Femur (tissue), 1 donor: ENCODE measurements at places on chromosomes 1 and 21.

DNA sequence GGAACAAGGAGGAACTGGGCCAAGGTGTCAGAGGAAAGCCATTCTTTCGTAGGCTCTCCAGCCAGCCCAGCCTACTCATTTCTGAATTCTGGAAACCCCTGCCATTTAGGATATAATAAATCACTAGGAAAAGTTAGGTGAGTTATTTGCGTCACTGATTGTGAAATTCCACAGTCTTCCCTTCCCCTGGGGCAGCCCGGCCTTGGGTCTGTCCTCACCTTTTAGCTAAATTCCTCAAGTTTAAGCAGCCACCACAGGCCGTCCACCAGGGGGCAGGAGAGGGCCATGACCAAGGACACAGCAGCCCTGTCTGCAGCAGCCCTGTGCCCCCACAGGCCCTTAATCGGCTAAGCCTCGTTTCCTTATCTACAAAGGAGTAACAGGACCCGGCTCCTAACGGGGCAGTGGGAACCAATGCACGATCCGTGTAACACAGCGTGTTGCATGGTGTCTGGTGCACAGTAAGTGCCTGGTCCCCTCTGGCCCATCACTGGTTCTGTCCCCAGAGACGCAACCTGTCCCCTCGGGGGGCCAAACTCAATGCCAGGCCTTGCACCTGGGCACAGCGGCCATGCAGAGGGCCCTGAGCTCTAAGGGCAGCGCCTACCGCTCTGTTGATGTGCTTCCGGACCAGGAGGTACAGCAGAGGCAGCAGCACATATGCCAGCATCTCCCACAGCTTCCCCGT is 18.1 kb downstream of the GPR157 start:
- peak; percentile 91 for DNase-seq

GRCh38 chr1:214957330-214958137 is 125.0 kb upstream of the KCNK2 start:
- DNase-seq, result no peak

GRCh38 chr1:165114022-165114888 is 242.3 kb downstream of the LMX1A start:
- peak; percentile 42 for DNase-seq

- no peak for DNase-seq
Measured at GRCh38 chr21:37566790-37567615, 200.4 kb downstream of the DYRK1A start.

DNA sequence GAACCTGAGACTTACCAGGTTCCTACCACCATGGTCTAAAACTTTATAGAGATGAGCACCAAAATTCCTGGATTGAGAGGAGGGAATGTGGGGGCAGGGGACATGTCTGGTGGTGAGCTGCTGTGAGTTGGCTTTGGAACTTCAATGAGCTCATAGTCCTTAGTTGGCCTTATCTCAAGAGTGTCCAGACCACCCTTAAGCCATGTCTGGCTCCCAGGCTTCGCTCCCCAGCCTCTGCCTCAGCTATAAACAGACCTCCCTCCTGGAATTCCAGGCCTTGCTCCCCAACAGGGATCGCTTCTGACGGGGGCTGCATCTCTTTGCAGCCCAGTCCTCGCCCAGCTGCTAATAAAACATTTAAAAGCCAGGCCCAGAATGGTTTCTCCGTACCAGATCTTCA is 19.5 kb downstream of the ATF3 start:
- no peak for DNase-seq

DNA sequence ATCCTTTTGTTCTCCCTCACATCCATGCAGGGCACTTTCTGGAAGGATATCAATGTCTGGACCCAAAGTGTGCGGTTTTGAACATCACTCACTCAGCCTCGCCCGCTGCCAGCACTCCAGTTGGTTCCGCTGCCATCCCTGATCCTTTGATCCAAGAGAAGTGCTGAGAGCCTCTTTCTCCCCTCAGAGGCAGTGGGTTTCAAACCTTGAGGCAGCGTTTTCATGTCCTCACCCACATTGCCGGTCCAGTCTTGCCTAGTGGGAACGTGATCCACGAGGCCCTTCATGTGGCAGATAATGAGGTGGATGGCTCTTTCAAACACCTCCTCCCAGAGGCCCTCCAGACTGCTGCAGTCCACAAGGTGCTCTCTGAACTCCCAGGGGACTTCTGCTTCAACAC is 122.2 kb downstream of the ACTL8 start:
- no peak for DNase-seq

DNA sequence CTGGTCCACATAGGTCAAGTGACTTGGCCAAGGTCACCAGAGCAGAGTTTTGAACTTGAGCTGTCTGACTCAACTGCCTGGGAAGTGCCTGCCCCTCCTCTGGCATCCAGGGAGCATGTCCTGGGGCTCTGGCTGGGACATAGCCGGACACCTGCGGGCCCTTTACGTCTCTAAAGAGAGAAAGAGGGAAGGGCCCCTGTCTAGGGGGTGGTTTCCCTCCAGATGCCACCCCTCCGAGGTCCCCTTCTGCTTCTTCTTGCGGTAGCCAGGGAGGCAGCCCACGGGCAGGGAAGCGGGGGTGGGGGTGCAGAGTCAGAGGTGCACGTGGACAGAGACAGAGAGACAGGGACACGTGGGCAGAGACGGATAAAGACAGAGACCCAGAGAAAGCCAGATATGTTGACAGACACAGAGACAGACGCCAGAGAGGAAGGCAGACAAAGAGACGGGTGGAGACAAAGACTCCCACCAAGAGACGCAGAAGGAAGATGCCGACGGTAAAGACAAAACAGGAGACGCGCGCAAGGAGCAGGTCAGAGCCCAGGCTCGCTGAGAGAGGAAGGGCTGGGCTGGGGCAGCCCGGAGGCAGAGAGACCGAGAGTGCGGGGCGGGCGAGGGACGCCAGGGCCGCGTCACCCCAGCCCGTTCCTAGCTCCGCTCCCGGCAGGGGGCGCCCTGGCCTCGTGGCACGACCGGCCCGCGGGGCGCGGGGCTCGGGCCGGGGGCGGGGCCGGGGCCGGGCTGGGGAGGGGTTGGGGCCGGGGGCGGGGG is 458 bp upstream of the ALPL start:
- DNase-seq, result peak; percentile 73

DNA sequence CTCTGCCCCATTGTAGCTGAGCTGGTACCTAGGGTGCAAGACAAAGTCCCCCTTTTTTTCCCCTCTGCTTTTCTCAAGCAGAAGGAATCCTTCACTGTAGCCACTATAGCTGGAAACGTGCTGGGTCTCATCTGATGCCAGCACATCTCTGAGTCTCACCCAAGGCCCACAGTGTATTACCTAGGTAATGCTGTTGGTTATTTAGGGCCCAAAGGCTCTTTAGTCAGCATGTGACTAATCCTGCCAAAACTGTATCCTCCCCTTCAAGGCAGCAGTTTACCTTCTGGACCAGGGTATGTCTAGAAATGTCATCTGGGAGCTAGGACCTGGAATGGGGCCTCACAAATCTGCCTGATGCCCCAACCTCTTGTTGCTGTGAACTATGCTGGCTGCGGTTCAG is 423.4 kb downstream of the NUF2 start:
- DNase-seq, result no peak

- no peak for DNase-seq
Measured at GRCh38 chr1:5098981-5099385, 444.6 kb downstream of the AJAP1 start.

- peak; percentile 49 for DNase-seq
Measured at GRCh38 chr1:32246888-32247273, at the start of gene FAM167B. Gene FAM167B (plus strand): TSS chr1:32247222. CDS start chr1:32247422, 200 bp downstream.

DNA sequence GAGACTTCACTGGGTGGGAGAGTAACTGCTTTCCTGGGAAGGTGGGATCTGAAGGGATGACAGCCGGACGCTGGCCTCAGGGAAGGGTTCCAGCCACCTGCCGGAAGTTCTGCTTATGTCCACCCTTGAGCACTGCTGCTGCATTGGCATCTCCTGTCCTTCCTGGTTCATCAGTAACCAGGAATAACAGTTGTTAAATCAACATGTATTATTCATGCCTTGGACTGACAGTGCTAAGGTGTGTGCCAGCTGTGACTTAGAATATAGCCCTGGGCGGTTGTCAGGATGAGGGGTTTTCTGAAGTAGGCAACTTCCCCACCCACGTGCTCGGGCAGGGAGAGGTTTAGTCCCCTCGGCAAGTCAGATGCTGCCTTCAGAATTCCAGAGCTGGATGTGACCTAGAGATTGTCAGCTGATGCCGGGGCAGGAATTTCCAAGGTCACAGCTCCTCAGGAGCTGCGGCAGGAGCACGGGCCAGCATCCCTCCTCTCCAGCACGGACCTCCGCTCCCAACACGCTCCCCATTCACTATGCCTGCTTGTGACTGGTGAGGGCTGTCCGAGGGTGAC is 17.9 kb downstream of the CLDN14 start:
- no peak for DNase-seq

DNA sequence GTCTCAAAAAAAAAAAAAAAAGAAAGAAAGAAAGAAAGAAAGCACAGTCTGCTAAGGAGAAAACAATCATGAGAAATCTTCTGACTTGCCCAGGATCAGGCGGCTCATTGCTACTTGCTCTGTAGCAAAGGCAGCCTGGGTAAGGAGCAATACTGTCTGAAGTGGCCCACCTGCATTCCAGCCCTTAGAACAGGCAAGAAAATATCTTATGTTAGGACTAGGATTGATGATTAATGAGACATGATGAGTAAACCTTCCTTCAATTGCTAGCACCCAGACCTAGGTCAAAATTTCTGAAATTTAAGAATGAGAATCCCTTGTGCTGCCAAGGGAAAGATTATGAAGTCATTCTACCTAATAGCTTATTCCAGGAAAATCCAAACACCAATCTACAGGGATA is 140.8 kb downstream of the DSCAM start:
- DNase-seq, result no peak

- no peak for DNase-seq
Measured at GRCh38 chr1:179599623-179600249, 8.1 kb downstream of the TDRD5 start.

GRCh38 chr1:11640101-11640500 is 14.1 kb downstream of the FBXO2 start:
- DNase-seq, result no peak

GRCh38 chr1:172948457-172948856 is 102.3 kb downstream of the TNFSF18 start:
- DNase-seq, result no peak

DNA sequence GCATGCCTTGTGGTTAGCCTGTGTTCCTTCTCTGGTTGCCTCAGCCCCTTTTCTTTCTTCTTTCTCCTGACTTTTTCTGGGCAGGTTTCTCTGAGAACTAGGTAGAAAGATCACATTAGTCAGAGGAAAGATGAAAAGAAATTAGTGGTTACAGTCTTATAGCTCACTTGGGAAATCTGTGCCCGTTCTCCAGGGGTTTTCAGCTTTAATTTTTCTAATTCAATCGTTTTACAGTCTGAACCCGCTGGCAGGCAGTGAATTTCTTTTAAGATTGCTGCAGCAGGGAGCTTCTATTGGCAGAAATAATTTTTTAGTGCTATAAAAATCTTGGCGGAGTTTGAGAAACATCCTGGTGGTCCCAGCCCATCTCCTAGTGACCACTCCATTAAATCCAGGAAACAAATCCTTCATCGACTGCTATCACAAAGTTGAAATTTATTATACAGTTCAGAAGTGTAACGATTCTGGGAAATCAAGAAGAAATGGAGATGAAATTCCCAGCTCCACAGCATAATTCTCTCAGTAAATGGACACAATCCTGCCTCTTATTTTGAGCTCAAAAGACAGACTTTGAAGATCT is 113.1 kb downstream of the PCP4 start:
- peak; percentile 31 for DNase-seq

- DNase-seq, result no peak
Measured at GRCh38 chr21:19792004-19792403, 1206.2 kb upstream of the NCAM2 start.
